ENCODE measurements at places on chromosomes 12 and 14. TPM values are rescaled to one million over a fixed set of nuclear protein-coding genes. Genes with fewer than 3 reads are reported as not detected.

DNA sequence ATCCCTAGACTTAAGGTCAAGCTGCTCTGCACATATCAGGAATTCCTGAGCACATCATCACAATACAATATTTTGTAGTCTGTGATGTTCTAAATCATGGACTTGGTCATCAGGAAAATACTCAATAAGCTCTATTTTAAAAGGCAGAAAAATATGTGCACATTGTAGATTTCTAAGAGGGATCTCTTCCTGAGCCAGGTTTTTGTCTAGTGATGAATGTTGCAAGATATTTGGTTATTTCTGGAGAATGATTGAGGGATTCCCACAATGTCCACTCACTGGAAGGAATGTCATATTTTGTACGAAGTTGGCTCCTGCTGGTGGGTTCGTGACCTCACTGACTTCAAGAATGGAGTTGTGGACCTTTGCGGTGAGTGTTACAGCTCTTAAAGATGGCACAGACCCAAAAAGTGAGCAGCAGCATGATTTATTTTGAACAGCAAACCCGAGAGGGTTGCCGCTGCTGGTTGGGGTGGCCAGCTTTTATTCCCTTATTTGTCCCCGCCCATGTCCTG, 300.9 kb upstream of the DCN start:
- DNase-seq = no peak

The NAV3 gene
- total RNA-seq = 3.3 TPM

GRCh38 chr14:103179094-103179493, 55.8 kb downstream of the TNFAIP2 start:
- no peak for DNase-seq

The HOTAIR gene
- not detected for total RNA-seq

GRCh38 chr12:125166041-125166440, 100.8 kb downstream of the AACS start:
- no peak for DNase-seq

DNA sequence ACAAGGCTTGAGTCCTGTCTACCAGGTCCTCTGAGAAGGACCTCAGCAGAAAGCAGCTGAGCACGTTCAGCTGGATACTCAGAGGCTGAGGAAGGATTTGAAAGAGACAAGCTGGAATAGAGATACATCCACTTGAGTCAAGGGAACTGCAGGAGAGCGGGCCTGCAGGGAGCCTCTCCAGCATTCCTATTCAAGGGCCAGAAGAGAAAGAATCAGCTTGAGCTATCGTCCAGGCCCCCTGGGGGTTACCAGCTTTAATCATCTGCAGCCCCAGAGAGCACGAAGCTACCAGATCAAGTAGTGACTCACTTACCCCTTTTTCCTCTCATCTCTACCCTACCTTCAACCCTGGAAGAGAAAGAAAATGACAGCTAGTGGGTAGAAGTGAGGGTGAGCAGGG, 80.9 kb downstream of the NDUFA12 start:
- no peak for DNase-seq

GRCh38 chr12:56375598-56376434, 13.2 kb upstream of the APOF start:
- no peak for DNase-seq

The DTX1 gene
- total RNA-seq = 1.6 TPM

DNA sequence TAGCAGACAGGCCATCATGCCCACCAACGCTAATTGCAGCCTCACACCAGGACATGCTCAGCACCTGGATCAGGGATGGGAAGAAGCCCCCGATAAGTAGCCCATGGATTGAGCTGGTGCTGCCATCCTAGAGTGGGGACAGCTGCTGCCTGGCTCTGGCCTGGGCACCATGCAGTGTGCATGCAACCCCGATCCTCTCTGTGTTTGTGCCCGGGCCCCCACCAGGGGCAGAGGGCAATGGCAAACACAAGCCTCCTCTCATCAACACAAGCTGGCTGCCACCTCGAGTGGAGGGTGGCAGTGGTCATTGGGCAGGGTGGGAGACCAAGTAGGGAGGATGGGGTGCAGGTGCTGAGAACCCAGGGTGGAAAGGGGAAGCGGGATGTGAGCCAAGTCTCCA, 23.3 kb upstream of the SOCS2 start:
- DNase-seq = no peak

The SSPN gene
- 51.5 TPM for total RNA-seq

GRCh38 chr14:65957631-65958205, 528.5 kb upstream of the CCDC196 start:
- DNase-seq = no peak

DNA sequence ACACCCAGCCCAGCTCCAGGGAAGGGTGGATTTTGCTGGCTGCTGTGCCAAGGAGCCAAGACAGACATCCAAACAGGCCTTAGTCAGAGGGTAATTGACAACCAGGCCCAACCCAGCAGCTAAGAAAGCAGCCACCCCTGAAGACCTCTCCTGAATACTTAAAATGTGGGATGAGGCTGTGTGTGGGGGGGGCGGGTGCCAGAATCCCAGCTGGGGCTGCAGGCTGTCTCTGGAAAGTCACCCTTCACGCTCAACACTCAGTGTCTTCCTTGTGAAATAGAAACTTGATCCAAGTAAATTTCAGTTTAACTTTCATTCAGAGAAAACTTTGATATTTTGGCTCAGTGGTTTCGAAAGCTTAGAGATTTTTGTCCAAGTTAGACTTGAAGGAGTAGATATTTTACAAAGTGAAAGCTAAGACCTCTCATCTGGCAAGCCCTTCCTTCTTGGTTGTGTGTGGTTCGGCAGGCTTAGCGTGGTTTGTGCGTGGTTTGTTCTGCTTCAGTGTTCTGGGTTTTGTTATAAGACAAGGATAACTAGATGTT, 5.1 kb downstream of the PAPLN start:
- DNase-seq = no peak

The MANSC4 gene
- not detected for total RNA-seq

The KRT1 gene
- not detected for total RNA-seq

- no peak for DNase-seq
Observed at GRCh38 chr12:6178981-6179761, 21.0 kb upstream of the CD9 start.
